Chondrocyte (in vitro differentiated cells): ENCODE measurements at places on chromosomes 16 and 17.

DNA sequence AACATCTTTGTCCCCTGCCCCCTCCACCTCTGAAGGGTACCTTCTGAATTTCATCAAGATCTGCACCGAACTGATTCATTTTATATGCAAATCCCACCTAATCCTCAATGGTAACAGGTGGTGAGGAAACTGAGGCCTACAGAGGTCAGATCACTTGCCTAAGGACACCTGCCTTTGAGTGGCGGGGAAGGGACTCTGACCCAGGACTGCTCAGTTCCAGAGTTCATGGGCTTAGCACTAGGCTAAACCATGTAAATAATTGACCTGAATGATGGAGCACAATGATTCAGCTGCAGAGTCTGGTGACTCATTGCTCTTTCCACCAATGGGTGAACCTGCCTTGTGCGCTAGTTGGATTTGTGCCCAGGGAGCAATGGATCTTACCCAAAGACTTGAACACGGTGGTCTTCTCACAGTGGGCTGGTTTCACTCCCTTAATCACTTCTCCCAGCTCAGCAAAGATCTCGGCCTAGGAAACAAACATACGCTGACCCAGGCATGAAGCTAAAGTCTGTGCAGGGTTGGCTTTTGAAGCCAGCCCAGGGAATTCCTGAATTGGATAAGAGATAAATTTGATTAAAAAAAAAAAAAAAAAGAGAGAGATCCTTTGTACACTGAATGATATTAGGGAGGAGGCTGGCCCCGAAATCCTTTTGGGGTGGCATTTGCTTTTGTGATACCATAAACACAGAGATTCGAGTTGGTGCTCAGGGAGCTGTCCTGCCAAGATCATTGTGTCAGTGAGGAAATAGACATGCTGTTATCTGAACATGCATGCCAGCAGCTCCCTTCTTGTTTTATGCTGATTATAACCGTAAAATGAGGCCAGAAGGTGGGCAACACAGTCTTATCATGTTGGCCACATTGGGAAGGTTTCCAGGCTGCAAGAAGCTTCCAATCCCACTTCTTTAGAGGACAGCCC lies 17.0 kb downstream of the CRYM start:
- no peaks in the 10 kb centered on the region for H3K36me3 ChIP-seq
- no peak overlapping the region for H3K4me3 ChIP-seq
- no peak overlapping the region for H3K27ac ChIP-seq
- H3K27me3 ChIP-seq: peaks cover 7% of the 10 kb centered on the region

DNA sequence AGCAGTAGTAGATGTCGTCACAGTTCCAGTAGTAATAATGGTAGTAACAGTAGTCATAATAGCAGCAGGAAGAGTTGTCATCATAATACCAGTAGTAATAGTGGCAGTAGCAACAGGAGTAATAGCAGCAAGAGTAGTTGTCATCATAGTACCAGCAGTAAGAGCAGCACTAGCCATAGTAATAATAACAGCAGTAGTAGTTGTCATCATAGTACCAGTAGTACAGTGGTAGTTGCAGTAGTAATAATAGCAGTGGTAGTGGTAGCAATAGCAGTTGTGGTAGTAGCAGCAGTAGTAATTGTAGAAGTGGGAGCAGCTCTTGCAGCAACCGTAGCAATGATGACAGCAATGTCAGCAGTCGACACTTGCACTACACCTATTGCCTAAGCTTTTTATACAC lies 502.8 kb downstream of the HS3ST4 start:
- no peak for DNase-seq
- H3K4me1 ChIP-seq: no peaks in the 10 kb centered on the region
- H3K27ac ChIP-seq: no peak overlapping the region
- no peaks in the 10 kb centered on the region for H3K27me3 ChIP-seq
- no peaks in the 10 kb centered on the region for H3K36me3 ChIP-seq

GRCh38 chr16:50103764-50104163 lies 38.0 kb downstream of the HEATR3 start:
- H3K4me3 ChIP-seq: no peak overlapping the region
- no peaks in the 10 kb centered on the region for H3K27me3 ChIP-seq
- peaks cover 26% of the 10 kb centered on the region for H3K36me3 ChIP-seq
- H3K4me1 ChIP-seq: peaks cover 4% of the 10 kb centered on the region
- no peak for DNase-seq
- peak overlapping the region; percentile 22 for H3K27ac ChIP-seq

- no peaks in the 10 kb centered on the region for H3K36me3 ChIP-seq
- DNase-seq: no peak
- H3K4me1 ChIP-seq: no peaks in the 10 kb centered on the region
- no peak overlapping the region for H3K4me3 ChIP-seq
- peaks cover 6% of the 10 kb centered on the region for H3K27me3 ChIP-seq
Measured at GRCh38 chr16:11418506-11418905, 73.2 kb downstream of the RMI2 start.

DNA sequence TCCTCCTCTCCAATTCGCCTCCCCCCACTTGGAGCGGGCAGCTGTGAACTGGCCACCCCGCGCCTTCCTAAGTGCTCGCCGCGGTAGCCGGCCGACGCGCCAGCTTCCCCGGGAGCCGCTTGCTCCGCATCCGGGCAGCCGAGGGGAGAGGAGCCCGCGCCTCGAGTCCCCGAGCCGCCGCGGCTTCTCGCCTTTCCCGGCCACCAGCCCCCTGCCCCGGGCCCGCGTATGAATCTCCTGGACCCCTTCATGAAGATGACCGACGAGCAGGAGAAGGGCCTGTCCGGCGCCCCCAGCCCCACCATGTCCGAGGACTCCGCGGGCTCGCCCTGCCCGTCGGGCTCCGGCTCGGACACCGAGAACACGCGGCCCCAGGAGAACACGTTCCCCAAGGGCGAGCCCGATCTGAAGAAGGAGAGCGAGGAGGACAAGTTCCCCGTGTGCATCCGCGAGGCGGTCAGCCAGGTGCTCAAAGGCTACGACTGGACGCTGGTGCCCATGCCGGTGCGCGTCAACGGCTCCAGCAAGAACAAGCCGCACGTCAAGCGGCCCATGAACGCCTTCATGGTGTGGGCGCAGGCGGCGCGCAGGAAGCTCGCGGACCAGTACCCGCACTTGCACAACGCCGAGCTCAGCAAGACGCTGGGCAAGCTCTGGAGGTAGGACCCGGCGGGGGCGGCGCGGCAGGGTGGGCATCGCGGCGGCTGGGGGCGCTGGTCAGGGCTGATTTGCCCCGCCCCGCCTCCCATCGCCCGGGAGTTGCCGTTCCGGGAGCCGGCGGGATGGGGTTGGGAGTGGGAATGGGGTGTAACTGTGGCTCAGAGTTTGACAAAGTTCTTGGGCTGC lies 567 bp downstream of the SOX9 start:
- peaks cover 11% of the 10 kb centered on the region for H3K36me3 ChIP-seq

DNA sequence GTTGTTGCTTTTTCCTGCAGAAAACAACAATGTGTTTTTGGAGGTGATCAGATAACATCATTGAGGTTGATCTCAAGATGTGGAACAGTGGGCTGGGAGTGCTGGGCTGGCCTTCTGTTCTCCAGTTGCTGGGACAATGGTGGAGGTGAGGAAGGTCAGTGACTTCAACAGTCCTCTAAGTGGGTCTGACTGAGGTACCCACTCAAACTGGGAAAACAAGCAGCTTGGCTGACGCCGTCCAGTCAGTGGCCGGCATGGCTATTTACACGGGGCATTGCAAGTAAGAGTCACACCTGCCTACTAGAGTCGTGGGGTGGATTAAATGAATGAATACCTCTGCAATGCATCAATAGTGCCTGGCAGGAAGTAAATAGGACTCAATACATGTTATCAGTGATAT lies 386.7 kb upstream of the ZFHX3 start:
- H3K4me1 ChIP-seq: no peaks in the 10 kb centered on the region
- H3K27me3 ChIP-seq: peaks cover 10% of the 10 kb centered on the region
- DNase-seq: no peak
- no peak overlapping the region for H3K4me3 ChIP-seq
- H3K27ac ChIP-seq: no peak overlapping the region
